ENCODE measurements at places on chromosomes 4 and X.

DNA sequence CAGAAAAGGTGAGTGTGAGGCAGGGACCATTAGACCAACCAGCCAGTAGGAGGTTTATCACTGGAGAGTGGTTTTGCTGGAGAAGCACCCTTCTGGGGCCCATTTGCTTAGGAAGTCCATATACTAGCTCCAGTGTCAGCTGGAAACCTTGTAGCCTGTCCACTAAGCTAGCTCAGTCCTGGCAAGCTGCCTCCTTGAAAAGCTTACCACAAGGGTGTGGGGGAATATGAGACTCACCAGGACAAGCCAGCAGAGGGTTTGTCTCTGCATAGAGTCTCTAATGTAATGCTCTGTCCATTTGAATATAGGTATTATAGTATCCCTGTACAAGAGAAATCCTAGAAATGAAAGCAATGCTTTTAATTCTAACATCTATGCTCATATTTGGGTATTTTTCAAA is 86.3 kb downstream of the FBXL5 start:
- no peak for DNase-seq

GRCh38 chr4:54215379-54216077 is 13.6 kb upstream of the PDGFRA start:
- DNase-seq = no peak

- no peak for DNase-seq
Observed at GRCh38 chr4:5877392-5877791, 15.5 kb downstream of the CRMP1 start.

- no peak for DNase-seq
Observed at GRCh38 chrX:96474029-96474740, 210.5 kb upstream of the DIAPH2 start.

GRCh38 chr4:67933755-67934154 is 29.5 kb downstream of the TMPRSS11A start:
- DNase-seq = no peak

DNA sequence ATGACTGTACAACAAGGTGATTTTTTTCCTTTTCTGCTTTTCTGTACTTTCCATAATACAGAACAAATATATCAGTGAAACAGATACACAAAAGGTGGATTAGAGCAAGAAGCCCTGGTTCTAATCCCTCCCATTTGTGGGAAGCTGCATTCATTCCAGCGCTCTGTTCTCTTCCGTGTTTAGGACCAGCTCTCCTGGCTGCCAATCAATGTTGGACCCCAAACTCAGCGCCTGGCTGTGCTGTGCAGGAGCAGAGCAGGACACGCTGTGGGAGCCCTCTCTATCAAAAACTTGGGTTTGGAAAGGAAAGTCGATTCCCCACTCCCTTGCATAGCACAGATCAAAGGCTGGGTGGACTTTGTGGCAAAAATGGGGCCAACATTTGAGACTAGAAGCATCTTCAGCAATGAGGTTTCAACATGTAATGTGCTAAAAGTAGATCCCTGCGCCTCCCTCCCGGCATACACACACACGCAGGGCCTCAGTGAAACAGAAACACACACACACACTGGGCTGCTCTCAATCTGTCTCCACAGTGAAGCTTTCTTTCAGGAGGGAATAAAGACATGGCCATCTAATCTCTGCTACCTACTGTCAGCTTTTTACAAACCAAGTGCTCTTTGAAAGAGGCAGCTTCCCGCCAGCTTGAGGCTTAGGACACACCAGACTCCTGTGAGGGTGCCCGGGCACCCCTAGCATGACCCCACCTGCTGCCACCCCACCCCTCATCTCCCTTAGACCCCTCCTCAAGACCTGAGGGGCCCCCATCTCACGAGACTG is 12.2 kb downstream of the WDR1 start:
- no peak for DNase-seq
